ENCODE measurements at places on chromosomes 11 and 22.

- DNase-seq = no peak
These were observed 992 bp downstream of the LRFN4 start for GRCh38 chr11:66857927-66858185.

DNA sequence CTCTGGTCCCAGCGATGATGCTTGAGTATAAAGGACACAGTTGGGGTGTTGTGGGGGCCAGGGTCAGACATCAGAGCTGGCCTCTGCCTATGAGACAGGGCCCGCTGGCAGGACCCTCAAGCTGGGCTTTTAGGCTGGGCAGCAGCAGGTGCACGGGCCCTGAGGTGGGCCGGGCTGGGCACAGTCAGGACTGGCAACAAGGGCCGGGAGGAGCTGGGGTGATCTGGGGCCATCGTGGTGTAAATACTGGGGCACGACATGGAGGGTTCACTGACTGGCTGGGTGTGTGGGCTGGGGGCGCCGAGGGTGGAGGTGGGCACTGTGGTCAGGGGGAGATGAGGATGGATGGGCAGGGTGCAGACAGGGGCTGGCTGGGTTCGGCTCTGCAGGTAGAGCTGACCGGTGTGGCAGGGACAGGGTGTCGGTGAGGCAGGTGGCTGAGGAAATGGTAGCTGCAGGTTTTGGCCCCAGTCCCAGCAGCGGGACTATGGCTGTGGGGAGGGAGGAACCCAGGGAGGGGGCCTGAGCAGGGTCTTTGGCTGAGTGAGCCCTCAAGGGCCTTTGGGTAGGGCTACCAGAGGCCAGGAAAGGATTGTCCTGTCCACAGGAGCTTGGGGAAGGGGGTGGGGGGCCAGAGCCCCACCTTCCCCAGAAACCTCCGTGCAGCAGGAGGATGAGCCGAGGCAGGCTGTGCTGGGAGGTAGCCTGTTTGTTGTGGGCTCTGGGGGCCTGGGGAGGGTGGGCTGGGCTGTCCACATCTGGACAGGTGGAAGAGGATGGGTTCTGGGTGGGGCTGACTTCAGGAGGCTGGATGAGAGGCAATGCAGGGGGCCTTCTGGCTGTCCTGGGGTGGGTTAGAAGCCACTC lies 81.4 kb downstream of the KCNQ1 start:
- no peak for DNase-seq

GRCh38 chr11:108865406-108865805 lies 200.5 kb downstream of the DDX10 start:
- DNase-seq = no peak

- no peak for DNase-seq
These were observed 255.6 kb upstream of the CADM1 start for GRCh38 chr11:115759622-115760460.

DNA sequence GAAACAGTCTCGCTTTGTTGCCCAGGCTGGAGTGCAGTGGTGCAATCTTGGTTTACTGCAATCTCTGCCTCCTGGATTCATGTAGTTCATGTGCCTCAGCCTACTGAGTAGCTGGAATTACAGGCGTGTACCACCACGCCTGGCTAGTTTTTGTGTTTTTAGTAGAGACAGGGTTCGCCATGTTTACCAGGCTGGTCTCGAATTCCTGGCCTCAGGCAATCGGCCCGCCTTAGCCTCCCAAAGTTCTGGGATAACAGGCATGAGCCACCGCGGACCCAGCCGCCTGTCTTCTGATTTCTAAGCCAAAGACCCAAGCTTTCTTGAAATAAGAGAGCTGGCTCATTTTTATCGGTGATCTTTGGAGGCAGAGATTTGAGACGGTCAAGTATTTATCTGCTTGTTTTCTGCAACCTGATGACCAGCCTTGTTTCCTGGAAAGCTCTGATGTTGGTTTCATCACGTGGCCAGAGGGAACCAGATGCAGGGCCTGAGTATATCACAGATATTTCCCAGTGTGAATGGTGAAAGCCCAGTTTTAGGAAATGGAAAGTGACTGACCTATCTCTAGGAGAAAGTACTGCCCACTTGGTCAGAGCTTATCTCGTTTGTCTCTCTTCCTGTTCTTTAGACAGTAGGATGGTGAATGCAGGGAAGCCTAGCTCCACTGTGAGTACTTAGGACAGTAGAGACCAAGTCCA lies 5.7 kb upstream of the SIDT2 start:
- no peak for DNase-seq

DNA sequence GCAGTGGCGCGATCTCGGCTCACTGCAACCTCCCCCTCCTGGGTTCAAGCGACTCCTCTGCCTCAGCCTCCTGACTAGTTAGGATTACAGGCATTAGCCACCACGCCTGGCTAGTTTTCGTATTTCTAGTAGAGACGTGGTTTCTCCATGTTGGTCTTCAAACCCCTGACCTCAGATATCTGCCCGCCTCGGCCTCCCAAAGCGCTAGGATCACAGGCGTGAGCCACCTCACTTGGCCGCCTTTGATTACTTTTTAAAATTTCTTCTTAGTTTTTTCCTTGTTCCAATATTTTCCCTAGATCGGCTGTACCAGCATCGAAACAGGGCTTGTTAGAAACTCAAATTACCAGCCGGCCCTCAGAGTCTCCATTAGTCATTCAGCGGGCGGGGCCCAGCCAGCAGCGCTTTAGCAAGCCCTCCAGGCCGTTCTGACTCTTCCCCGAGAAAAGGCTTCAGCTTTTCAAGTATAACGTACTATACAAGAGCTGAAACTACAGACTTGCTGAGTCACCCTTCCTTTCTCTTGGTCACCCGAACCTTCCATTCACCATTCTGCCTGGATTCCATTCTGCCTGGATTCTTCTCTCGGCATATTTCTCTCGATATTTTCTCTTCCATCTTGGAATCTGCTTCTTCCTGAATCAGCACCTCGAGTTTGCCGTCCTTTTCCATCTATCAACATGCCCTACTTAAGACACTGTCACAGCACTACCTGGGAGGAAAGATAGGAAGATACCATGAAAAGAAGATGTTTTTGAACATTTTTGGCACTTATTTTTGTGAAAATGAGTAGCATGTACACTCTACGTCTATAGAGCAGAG lies 6.7 kb upstream of the CAPRIN1 start:
- DNase-seq = peak; percentile 74

- DNase-seq = no peak
These were observed 350.8 kb downstream of the DLG2 start for GRCh38 chr11:85276332-85276731.

DNA sequence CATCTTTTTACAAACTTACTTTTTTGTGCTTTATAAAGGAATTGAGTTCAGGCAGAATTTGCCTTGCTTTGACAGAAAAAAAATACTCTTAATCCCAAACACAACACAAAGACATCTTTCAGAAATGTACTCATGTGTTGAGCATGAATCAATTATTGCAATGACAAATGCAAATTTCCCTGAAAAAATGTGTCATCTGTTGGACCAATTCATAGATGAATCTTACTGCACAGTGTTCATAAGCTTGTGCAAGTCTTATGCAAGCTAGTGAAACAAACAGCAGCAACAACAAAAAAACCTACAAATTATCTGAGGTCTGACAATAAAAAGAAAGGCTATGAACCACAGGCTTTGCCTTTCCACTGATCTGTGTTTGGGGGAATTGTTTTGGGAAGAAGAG lies 42.3 kb upstream of the HTATIP2 start:
- no peak for DNase-seq

DNA sequence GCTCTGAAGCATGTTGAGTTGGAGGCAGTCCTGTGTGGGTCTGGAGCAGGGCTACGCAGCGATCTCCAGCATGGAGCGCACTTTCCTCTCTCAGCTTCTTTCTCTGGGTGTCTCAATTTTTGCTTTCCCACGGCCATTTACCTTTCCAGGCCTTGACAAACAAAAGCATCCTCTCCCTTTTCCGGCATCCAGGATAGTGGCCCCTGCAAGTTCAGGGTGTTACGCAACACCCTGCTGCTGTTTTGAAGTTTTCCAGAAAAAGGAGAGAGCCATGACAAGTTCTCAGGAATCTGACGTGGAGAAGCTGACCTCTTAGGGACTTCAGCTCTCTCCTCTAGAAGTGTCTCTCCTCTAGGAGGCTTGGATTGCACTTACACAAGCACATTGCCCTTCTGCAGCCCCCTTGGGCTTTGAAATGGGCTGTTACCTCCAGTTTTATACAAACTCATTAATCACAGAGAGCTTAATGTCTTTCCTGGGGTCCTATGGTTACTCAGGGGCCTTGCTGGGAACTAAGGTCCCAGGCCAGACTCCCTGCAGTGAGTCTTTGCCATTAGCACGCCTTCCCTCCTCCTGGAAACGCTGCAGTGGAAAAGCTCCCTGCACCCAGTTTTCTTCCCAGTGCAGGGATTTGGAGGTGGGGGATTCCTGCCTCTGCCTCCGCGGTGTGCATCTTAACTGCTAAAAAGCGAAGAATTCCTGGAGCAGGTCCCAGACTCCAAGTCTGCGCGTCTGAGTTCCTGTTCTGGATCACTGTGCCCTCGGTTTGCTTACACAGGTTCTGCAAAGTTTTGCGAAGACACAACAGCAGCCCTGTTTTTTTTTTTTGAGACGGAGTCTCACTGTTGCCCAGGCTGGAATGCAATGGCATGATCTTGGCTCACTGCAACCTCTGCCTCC lies 80.4 kb downstream of the BARX2 start:
- DNase-seq = no peak

DNA sequence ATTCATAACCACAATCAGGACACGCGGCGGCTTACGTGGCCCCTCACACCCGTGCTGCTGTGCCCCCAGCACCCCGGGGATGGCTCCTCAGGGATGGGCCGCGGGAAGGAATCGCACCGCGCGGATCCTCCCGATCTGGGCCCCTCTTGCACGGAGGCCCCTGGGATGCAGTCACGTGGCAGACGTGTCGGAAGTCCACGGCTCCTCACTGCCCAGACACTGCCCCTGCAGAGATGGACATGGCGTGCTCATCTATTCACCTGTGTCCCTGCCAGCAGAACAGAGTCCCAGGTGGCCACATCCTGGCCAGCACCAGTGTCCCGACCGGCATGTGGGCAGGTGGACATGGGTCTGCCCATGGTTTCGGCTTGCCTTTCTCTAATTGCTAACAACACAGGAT lies 12.8 kb downstream of the MOB2 start:
- no peak for DNase-seq

- peak; percentile 67 for DNase-seq
These were observed 737 bp upstream of the STIP1 start for GRCh38 chr11:64185175-64185692.

DNA sequence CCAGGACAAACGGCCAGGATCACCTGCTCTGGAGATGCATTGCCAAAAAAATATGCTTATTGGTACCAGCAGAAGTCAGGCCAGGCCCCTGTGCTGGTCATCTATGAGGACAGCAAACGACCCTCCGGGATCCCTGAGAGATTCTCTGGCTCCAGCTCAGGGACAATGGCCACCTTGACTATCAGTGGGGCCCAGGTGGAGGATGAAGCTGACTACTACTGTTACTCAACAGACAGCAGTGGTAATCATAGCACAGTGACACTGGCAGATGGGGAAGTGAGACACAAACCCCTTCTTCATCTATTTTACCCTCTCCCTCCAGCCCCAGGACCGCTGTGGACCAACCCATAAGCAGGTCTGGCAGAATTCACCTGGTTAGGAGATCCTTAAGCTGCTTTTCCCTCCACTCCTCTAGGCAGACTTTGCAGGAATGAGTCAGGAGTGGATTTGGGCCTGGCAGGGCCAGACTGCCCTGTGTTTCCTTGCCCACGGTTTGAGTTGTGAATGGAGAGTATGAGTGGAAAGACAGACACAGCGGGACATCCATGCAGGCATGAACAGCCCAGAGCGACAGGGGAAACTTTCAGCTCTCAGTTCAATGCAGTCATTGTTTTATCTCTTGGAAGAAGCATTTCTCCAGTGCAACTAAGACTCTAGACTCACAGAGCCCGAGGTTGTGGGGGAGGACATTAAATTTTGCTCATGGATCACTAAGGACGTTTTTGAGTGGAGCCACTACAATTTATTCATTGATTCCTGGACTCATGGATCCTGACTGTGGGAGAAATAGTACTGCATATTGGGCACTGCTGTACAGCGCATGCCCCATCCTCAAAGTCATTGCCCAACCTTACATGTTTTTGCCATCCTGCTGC lies 75.3 kb upstream of the IGLL5 start:
- DNase-seq = no peak

DNA sequence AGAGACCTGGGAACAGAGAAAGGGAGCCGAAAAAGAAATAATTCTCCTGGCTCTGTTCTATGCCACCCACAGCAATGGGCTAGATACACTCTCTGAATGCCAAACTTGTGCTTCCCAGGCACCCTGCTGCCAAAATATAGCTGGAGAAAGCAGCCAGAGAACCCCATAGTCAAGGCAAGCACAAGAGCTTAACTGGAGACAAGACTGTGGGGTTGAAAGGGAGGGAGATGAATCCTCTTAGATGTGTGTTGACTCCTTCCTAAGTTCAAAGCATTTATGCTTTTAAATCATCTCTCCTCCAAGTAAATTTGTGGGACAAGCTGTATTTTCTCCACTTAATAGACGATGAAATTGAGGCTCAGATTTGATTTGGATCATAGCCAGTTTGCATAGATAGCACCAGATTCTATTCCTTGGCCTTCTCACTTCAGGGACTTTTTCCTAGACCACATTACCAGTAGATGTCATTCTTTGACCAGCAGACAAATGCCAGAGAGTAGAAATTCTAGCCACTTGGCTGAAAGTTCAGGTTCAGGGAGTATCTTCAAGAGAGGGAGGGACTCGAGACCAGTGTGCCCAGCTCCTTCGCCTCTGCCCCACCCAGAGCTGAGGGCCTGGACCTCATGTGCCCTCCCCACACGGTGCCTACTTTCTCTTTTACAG lies 16.5 kb upstream of the ETS1 start:
- no peak for DNase-seq

DNA sequence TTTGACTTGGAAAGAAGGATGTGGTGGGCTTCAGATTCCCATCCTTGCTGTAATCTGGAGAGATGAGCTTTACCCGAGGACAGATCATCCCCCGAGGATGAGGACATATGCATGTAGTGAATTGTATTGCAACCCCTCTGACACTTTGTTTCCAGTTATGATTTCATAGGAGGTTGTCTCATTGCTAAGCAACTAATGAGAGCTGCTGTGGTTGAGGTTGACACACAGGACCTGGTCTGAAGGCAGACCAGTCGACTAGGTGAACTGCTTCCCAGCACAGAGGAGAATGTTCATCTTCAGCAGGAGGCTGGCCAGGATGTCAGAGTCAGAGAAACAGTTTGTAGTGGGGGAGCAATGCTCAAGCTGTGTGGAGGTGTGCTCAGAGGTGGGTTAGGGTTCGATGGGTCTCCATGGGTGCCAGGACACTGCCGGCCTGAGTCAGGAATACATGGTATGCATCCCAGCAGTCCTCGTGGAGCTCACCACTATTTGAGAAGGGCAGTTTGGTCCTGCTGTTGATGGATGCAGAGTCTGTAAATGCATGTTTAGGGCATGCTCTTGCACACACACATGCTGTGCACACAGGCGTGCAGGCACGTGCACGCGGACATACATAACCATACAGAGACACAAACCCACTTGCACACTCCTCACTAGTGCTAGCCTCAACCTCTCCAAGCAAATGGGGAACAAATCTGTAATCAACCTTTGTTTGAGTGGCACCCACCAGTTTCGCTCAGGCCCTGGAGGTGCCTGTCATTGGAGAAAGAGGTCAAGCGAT lies 153.7 kb downstream of the TBC1D22A start:
- DNase-seq = no peak
